Activated T-cell treated with anti-CD3 and anti-CD28 coated beads for 48 hours (primary cell): ENCODE measurements at places on chromosomes 7 and 10.
A peak's percentile ranks its signal among the peaks of the same experiment; 100 is the strongest.

- DNase-seq, result no peak
These were observed 74.1 kb downstream of the NRBF2 start for GRCh38 chr10:63206997-63207811.

DNA sequence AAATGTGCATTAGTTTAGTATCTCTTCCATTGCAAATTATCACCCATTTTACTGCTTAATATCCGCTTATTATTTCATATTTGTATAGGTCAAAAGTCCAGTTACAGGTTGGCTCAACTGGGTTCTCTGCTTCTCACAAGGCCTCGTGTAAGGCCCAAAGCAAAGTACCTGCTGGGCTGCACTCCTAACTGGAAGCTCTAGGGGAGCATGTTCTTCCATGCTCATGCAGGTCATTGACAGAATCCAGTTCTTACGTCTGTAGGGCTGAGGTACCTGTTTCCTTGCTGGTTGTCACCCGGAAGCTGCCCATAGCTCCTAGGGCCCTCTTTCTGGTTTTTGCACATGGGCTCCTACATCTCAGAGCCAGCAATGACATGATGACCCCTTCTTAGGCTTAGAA is 79.6 kb downstream of the RAPGEF5 start:
- no peak for DNase-seq

- DNase-seq, result no peak
These were observed 34.5 kb upstream of the ST8SIA6 start for GRCh38 chr10:17488848-17489247.

DNA sequence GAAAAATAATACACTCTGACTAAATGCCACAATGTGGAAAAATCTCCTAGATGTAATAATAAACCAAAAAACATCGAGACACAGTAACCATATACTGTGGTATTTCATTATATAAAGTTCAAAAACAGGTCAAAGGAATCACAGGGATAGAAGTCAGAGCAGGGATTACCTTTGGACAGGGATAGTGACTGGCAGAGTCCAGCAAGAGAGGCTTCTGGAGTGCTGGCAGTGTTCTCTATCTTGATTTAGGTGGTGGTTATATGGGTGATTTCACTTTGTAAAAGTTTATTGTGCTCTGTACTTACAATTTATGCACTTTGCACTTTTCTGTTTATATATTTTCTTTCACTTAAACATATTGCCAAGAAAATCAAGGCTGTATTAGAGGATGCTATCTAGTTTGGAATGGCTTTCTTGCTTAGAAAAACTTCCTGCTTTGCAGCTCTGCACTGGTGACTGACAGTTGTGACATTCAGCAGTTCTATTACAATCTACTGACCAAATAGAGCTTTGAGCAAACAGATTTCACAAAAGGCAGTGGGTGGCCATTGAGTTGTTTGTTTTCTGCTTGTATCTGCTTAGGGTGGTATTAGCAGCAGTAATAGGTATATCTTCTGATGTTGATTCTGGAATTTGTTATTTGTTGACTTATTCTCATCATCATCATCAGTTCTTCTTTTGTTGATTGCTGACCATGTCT is 263.6 kb upstream of the LRGUK start:
- no peak for DNase-seq

DNA sequence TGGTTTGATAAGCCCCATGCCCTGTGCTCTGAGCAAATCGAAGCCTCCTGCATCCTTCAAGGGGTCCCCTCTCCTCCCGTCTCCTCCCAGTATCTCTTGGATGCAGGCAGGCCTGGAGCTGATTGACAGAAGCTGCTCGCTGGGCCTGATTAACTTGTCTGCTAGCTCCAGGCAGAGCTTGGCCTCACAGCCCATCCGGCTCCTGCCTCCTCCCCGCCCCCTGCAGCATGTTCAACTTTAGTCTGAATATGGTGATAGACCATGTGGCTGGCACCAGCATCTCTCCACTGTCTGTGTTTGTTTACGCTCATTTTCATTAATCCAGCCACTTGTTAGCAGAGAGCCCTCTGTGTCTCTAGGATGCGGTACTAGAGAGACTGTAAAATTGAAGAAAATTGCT is 432.2 kb downstream of the DPP6 start:
- DNase-seq, result no peak

DNA sequence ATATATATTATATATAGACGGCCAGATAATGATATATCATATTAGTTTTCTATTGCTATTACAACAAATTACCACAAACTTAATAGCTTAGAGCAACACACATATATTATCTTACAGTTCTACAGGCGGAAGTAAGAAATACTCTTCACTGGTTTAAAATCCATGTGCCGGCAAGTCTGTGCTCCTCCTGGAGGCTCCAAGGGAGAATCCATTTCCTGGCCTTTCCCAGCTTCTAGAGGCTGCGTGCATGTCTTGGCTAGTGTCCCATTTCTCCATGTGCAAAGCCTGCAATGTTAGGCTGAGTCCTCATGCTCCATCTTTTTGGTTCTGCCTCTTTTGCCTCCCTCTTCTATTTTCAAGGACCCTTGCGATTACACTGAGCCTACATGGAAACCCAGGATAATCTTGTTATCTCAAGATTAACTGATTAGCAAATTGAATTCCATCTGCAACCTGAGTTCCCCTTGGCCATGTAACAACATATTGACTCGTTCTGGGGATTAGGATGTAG is 23.9 kb upstream of the PNLIPRP3 start:
- no peak for DNase-seq

GRCh38 chr7:134605978-134606923 is 40.4 kb upstream of the BPGM start:
- DNase-seq, result peak; percentile 41

GRCh38 chr10:30392564-30392990 is 41.4 kb upstream of the MAP3K8 start:
- peak; percentile 63 for DNase-seq

GRCh38 chr7:130931423-130931822 is 197.4 kb upstream of the KLF14 start:
- no peak for DNase-seq

DNA sequence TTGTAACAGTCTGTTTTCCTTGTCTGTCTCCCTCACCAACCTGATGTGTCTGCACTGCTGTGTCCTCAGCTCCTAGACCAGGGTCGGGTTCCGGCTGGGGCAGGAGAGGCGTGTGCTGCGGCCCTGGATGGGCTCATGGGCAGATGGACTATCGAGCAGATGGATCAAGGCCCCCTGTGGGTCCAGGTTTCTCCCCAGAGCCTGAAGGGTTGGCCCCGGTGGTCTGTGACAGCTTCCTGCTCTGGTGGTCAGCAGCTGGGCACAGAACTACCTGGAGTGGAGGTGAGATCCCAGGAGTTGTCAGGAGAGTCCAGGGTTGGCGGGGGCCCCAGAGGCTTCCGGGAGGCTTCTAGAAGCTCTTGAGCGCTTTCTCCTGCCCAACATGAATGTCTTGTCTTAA is 75.1 kb downstream of the GRK5 start:
- DNase-seq, result no peak

DNA sequence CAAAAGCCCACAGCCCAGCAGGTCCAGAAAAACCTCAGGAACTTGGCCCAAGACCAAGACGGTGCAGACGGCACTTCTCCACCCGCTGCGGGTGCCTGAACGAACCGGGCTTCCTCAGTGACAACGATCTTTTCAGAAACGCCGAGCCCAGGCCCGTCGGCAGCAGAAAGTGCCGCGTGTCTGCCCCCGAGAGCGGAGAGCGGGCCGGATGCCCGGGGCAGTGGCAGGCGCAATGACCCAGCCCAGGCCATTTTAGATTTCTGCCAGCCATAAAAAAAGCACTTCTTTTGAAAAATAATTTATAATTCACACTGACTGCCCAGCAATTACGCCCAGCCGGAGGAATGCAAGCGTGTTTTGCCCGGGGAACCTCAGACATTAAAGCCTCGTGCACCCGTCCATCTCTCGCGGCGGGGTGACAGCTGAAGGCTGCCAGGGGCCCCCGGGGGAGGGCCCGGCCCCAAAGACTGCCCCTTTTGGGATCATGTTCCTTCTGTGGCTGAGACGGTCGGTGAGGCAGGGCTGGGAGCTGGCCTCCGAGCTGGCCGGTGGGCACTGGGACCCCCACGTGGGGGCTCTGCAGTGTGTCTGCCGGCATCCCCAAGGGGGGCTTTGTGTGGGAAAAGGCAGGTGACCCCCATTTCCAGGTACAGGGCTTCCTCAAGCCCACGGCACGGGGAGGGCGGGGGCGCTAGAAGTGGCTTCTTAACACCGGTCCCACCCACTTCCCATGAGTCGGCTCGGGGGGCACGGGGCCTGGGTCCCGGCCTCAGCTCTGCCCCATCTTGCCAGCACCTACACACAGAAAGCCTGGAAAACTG is 71.3 kb upstream of the PDGFA start:
- DNase-seq, result no peak

GRCh38 chr10:97502916-97503315 is 4.2 kb downstream of the UBTD1 start:
- DNase-seq, result no peak

- no peak for DNase-seq
These were observed 24.2 kb upstream of the OTUD1 start for GRCh38 chr10:23414658-23415057.

DNA sequence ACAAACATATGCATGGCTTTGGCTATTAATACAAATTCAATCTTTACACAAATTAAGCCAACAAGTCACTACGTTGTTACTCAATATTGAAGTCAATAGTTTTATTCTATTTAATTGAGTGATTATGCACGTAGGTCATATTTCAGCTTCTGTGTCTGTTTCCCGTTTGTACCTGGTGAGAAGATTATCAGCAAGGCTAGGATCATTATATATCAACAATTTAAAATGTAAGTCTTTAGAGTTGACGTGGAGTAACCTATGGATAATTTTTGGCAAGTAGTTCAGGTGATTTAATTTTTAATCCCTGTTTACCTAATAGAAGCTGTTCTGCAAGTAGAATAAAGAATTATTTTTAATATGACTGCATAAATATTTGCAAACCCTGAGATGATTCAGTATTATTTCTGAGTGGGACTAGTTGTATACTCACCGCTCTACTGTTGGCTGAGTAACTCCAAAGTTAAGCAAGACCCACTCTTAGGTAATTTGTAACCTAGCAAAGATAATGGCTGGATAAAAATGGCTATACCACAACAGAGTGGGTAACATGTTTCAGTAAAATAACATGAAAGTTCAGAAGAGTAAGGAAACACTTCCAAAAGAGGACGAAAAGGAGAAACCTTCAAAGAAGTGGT is 161.0 kb downstream of the HGF start:
- no peak for DNase-seq

DNA sequence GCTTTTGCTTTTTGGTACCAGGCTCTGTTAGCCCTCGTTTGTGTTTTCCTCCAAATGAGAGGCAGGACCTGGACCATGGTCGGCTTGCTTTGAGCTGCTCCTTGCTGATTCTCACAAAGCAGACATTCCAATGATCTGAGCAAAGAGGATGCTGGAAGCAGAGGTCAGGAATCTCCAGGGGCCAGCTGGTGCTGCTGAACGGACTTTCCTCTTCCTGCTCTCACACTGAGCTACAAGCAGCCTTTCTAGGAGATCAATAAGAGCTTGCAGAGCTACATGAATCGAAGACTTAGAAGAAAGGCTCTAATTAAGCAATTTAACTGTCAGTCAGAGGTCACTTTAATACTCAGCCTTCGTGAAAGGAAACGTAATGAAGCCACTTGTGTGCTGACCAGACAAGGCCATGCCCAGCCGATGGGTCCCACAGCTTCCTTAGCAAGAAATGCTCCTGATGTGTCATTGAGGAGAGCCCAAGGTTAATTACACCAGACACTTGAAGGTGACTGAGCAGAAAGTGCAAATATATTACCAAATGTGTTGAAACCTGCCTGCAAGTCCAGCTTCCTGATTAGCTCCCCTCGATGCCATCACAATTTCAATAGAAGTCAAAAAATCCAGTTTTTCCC is 151.3 kb upstream of the RSU1 start:
- no peak for DNase-seq

GRCh38 chr7:21429021-21429420 is 1.1 kb downstream of the SP4 start:
- DNase-seq, result no peak

DNA sequence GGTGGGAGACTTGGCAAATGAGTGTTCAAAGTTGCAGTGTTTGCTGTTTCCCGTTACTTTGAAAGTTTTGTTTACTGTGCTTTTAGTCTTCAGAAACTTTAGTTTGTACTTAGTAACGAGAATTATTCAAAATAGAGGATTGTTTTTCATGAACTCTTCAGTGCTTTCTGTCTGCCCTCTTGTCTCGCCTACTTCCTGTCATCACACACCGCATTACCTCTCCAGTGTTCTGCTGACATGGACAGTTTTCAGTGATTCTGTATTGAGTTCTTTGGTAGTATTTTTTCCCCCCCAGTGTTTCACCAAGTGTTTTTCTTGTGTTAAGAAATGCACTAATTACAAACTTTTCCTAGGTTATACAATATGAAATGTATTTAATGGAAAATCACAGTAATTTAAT is 207.0 kb downstream of the MLLT10 start:
- no peak for DNase-seq

DNA sequence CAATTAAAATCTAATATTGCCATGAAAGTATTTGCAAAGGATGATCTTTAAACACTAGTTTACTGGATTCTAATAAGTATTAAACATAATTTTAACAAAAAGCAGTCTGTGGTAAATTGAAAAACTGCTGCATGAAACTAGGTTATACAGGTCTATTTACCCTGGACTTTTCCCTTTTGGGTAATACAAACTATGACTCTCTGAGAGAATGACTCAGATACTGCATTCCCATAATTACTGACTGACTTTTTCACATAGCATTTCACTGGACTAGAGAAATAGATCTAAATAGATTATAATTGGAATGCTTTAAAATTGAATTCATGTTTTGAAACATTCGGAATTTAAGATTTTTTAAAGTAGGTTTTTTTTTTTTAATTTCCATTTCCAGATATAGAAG is 395.7 kb downstream of the THSD7A start:
- DNase-seq, result no peak

GRCh38 chr10:52864201-52865106 is 91.9 kb upstream of the MBL2 start:
- DNase-seq, result no peak

- DNase-seq, result no peak
These were observed 8.3 kb downstream of the PSTK start for GRCh38 chr10:122988501-122988900.

- DNase-seq, result no peak
These were observed 320.4 kb downstream of the RPS24 start for GRCh38 chr10:78354101-78354500.

DNA sequence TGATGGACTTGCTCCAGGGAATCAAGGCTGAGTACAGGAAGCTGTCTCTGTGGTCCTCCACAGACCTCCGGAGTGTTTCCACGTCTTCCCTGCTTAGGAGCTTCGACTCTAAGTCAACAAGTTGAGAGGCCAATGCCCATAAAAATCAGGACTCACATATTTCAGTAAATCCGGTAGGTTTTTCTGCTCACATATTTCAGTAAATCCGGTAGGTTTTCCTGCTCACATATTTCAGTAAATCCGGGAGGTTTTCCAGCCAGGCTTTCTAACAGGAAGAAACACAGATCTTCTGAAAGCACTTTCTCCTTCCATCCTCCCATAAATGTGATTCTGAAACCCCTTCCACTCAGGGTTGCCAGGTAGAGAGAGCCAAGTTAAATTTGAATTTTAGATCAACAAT is 340.1 kb upstream of the SHH start:
- DNase-seq, result no peak

GRCh38 chr10:119517235-119518141 is 25.0 kb downstream of the RGS10 start:
- DNase-seq, result peak; percentile 61
